T-helper 2 cell treated with Interferon-gamma antibody and Interleukin-4, amounts not matched to agents 100 ng/mL and 5 ng/mL, for 36 hours (primary cell): ENCODE measurements at places on chromosomes 13 and 19. TPM values are rescaled to one million over a fixed set of nuclear protein-coding genes. Genes with fewer than 3 reads are reported as not detected.

The CPAMD8 gene
- total RNA-seq: 1.3 and 1.6 TPM in 2 replicates

The C19orf73 gene
- total RNA-seq: 0.61 and 0.68 TPM in 2 replicates

The ZNF71 gene
- total RNA-seq: 5.5 and 5.8 TPM in 2 replicates

The RUBCNL gene
- total RNA-seq: 0.23 and 0.57 TPM in 2 replicates

The ANGPTL8 gene
- not detected in 2 replicates for total RNA-seq
